Activated CD4-positive, alpha-beta T cell treated with anti-CD3 and anti-CD28 coated beads for 4 hours (primary cell): ENCODE measurements at places on chromosomes 2 and 18.

DNA sequence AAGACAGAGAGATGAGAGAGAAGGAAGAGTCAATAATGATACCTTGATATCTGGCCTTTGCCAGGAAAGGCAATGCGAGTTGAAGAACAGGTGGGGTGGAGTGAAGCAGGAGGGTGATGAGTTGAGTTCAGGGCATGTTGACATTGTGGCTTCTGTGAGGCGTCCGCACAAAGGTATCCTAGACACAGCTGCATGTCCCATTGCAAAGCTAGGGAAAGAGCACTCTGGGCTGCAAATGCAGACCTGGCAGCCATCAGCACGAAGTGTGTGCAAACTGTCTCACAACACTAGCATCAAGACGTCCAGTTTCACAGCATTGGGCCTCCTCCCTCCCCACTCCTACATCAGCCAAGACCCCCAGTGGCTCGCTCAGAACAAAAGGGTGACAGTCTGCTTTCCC, 36.1 kb downstream of the TEX51 start:
- DNase-seq, result no peak

DNA sequence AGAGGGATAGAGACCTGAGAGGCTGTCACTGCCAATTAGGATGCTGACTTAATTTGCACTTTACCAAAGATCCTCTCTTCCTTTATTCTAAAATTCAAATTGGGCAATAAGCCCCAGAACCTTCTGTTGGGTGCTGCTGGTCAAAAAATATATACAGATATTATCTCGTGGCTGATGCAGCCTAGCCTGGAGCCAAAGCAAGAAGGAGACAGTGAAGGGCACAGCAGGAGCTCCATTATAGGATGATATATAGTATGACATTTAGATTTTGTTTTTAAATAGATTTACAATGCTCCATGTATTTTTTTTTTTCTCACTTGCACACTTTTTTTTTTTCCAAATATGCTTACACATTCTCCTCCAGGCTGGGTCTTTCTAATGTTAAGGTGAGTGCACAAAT, 579.3 kb downstream of the PIK3C3 start:
- no peak for DNase-seq

DNA sequence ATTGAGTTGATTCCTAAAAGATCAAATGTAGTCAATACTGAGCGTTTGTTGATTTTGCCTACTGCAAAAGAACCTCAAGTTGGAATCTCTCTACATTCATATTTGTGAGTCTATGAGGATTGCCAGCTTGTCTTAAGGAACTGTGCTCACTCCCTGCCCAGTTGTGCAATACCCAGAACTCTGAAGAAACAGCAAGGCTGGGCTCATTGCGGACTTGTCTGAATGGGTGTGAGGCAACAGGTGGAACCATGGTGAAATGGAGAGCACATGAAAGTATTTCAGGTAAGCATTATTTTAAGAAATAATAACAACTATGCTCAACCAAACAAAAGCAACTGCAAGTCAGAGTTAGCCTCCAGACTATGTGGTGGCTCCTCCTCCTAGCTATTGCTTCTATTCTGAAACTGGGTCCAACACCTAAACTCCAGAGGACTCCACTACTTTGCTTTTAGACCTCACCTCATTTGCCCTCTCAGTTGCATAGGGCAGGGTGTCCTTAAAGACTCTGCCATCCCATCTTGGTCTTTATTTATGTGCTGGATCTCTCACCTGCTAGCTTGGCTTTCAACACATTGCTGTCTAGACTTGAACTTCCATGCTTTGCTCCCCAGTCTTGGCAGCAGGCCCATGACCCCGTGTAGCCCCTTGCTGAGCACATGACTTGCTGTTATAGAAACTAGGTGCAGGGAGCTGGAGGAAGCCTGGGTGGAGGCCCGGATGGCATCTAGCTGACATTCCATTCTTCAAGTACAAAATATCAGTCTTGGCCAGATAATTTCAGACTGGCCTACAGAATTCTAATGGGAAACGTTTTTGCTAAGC, 94.8 kb upstream of the ARL5A start:
- DNase-seq, result no peak

DNA sequence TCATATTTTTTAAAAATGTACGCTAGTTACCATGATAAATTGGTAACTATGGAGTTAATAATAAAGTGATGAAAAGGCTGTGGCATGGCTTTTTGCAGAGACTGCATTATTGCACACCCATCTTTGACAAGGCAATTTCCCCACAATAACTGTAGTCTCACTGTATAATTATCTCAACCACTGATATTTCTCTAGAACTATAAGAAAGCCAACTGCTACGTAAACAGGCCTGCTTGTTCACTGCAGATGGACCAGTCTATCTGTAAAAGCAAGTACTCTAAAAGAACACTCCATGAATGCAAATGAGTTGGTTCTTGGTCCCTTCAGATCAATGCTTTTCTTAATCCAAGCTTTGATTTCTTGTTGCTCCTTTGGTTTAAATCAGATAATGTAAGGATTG, 218.7 kb downstream of the RBM43 start:
- no peak for DNase-seq

DNA sequence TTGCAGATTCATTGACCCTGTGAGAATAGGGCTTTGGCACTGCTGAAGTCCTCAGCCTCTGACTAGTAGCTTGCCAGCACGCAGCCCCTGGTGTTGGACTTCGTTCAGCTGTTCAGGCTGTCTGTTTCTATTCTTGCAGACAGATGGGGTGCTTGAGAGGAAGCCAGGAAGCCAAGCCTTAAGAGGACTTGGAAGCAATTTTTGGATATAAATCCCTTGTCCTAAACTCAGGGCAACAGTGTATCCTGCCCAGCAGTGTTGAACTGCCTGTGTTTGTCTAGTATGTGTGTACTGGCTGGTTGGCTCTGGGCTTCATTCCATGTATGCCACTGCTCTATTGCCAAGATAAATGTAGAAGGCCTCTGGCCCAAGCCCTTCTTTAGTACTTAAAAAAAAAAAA, 108.6 kb downstream of the COMMD1 start:
- DNase-seq, result no peak

DNA sequence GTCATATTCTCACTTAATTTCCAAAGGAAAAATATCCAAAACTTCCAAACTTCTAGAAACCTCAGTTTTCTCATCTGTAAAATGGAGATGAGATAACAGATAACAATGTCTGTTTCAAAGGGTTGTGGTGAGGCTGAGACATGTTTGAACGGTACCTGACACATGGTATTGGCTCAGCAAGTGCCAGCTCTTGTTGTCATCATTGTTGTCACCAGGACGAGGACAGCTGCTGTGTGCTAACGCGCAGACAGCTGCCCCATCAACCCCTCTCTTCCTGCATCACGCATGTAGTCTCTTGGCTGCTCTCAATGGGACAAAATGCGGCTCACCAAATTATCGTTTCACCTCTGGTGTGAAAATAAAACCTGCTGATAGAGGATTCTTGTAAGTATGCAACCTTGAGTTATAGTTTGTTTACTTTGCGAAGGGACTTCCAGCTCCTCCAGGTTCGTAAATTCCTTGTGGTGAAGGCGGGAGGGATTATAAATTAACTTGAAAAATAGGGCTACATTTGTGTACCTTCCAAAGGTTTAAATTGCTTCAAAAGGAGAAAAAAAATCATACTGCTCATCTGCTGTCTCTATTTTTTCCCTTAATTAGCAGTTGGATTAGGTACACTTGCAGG, 605.4 kb downstream of the BCL11A start:
- no peak for DNase-seq

DNA sequence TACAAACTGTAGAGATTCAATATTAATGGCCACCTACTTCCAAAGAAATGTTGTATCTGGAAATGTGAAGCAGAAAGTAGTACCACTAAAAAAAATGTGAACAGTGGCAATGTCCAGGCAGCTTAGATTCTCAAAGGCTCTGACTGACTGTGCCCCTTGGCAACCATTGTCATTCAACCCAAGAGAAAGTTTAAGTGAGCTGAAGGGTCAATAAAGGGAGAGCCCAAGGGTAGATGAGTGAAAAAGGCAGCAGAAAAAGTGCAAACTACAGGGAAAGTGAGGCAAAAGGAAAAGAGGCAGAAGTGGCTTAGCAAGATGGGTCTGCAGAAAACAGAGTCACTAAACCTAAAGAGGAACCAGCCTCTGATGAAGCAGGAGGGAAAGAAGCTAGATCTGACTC, 802.9 kb downstream of the CPS1 start:
- DNase-seq, result no peak

DNA sequence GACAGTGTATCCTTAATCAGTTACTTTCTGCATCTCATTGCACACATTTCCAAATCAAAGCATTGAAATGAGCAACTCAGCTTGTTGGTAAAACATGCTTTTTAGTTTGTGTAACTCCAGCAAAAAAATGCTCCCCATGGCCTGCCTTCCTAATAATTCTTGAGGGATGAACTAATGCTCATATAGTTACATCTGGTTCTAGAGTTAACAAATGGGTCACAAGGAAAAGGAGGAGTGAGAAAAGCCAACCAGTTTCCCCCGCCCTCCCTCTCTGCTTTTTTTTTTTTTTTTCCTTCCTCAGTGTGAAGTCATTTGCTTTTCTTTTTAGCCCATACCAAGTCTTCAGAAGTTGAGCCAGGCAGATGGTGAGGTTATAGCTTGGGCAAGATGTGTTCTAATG, 231.7 kb downstream of the MTX2 start:
- DNase-seq, result no peak

GRCh38 chr18:48819276-48819675, 131.5 kb downstream of the SMAD7 start:
- no peak for DNase-seq

- DNase-seq, result no peak
Measured at GRCh38 chr2:12918835-12919445, 202.2 kb downstream of the TRIB2 start.

GRCh38 chr2:235910067-235910466, 258.1 kb downstream of the GBX2 start:
- DNase-seq, result no peak

- DNase-seq, result no peak
Measured at GRCh38 chr2:182585001-182585400, 131.1 kb upstream of the DNAJC10 start.

DNA sequence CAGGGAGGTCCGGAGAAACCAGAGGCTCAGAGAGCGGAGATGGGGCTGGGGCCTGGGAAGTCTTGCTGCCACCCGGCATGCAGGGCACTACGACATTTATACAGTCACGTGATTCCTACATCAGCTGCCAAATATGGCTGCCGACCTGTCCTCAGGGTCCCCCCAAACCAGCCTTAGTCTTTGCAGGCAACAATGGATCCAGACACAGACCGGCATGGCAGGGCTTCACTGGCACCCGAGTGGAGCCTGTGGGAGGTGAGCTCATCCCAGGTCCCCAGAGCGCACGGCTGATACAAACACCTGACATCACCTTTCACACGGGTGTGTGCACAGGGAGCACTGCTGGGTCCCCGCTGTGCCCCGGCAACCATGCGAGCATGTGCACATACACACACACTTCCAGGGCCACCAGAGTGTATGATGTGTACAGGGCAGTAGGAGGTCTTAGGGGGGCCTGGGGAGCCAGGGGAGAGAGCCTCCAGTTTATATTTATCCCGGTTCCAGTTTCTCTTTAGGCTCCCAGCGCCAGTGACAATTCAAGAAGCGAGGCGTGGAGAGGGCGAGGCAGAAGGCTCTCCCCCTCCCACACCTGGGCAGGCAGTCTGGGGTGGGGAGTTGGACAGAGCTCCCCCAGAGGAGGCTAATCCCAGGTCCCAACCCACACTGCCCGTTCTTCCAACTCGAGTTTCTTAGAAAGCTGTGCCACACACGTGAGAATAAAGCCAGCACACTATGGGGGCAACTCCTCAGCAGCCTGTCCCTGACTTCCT, 2.7 kb downstream of the SEMA4C start:
- no peak for DNase-seq

DNA sequence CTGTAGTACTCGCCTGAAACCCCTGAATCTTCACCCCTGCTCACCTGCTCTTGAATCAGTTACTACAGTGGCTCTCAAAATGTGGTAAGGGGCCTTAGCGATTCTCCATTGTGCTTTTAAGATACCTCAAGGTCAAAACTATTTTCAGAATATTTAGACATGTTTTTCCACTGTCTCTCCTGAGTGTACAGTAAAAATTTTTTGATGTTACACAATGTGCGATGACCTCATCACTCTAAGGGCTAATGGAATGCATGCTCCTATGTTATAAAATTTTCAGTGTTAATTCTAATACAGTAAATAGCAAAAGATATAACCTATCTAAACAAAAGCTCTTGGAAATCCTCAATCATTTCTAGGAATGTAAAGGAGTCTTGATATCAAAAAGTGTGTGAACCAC, 336.9 kb upstream of the PKDCC start:
- no peak for DNase-seq

- DNase-seq, result peak; percentile 35
Measured at GRCh38 chr2:130728007-130728454, 839 bp upstream of the GPR148 start.

- peak; percentile 18 for DNase-seq
Measured at GRCh38 chr2:64325477-64325851, 128.5 kb upstream of the LGALSL start.

- DNase-seq, result peak; percentile 45
Measured at GRCh38 chr2:62196278-62196901, 475 bp downstream of the B3GNT2 start.

- no peak for DNase-seq
Measured at GRCh38 chr2:149141046-149141445, 102.5 kb downstream of the LYPD6B start.

DNA sequence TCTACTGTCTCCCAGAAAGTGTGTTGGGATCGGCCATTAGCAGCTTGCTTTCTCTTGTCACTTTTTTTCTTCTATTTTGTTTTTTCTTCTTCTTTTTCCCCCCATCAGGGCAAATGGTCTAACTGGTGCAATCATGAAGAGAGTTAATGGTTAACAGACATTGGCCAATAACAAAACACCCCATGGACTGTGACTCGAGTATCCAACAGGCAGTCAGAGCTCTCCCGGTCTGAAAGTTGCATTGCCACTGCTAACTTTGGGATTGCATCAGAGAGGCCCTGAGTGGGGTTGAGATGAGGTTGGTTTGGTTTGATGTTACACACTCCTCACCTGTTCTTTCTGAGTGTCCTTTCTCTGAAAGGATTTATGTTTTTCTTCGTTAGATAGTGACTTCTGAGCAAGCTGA, 12.9 kb upstream of the SNORC start:
- no peak for DNase-seq

GRCh38 chr18:27500531-27500930, 315.4 kb upstream of the CHST9 start:
- DNase-seq, result no peak
